Activated CD8-positive, alpha-beta memory T cell treated with anti-CD3 and anti-CD28 coated beads for 48 hours (primary cell): ENCODE measurements at places on chromosomes 11 and 22.

- DNase-seq, result no peak
Measured at GRCh38 chr11:2519862-2520735, 75.3 kb downstream of the KCNQ1 start.

GRCh38 chr22:35725521-35725920 is 7.8 kb downstream of the APOL5 start:
- DNase-seq, result no peak

- no peak for DNase-seq
Measured at GRCh38 chr22:26169315-26170111, at the start of gene SEZ6L. Gene SEZ6L, plus strand, starts transcription at chr22:26169462. Its CDS starts 208 bp downstream, at chr22:26169670.

DNA sequence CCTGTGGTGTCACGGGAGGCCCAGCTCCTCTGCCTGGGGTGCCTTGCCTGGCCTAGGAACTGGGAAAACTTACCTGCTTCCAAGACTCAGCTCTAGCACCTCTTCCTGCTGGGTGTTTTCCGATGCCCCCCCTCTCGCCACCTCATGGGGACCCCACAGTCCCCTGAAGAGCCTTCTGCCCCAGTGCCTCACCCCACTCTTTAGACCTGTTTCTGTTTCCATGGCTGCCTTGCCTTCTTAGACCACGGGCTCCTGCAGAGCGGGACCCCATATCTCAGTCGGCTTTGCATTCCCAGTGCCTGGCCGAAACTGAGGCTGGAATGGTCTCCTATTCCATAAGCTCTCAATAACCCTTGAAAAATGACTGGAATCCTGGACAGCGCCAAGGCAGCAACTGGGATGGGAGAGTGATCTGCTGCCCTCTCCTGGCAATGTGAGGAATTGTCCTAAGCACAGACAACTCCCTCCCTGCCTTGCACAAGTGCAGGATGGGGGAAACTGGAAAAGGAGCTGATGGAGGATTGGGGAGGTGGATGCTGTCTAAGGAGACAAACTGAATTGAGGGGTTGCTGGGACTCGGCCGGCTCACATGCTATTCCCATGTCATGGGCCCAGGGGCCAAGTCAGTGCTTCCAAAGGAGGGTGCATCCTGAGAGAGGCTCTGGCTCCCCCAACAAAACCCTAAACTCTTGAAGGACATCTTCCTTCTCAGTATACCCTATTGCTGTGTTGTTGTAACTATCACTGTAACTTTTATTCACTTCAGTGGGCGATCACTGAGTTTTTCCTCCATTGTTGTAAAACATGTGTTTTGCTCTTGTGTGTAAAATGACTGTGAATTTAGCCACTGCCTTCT is 26.6 kb upstream of the IL17RA start:
- DNase-seq, result no peak

- DNase-seq, result no peak
Measured at GRCh38 chr22:45053571-45053970, 43.8 kb upstream of the PHF21B start.

GRCh38 chr11:120709808-120710207 is 198.3 kb downstream of the GRIK4 start:
- DNase-seq, result no peak

- DNase-seq, result no peak
Measured at GRCh38 chr11:115224551-115224950, 279.7 kb downstream of the CADM1 start.

- no peak for DNase-seq
Measured at GRCh38 chr11:34154059-34154875, 48.8 kb downstream of the NAT10 start.

DNA sequence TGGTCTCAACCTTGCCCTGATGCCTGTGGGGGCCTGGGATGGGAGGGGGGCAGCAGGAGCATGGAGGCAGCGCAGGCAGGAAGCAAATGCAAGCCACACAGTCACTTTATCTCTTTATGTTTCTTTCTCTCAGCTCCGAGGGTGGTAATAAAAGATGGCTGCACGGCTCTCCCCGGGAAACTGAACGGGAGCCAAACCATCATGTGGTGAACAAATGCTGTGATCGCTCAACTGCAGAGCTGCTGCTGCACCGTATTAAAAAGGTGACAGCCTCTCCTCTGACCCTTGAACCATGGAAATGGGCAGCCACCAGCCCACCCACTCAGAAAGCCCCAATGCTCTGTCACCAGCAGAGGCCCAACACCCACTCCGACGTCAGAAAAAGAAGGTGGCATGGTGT is 110.0 kb downstream of the TIMP3 start:
- DNase-seq, result no peak

DNA sequence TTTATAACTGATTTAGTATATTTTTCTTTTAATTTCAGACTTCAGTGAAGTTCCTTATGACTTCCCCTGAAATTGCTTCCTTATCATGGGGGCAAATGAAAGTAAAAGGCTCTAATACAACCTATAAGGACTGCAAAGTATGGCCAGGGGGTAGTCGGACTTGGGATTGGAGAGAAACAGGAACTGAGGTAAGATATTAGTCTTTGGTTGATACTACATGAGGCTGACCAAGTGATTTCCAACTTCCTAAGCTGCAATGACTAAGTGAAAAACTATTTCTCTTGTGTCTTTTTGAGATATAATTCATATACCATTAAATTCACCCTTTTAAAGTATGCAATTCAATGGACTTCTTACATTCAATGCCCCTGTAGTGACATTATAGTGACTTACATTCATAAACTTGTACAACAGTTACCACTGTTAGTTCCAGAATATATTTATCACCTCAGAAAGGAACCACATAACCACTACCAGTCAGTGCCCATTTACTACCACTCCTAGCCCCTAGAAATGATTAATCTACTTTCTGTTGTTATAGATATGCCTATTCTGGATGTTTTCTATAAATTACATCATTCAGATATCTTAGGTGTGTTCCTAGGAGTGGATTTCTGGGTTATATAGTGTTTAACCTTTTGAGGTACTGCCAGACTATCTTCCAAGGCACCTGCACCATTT is 21.6 kb downstream of the AAMDC start:
- no peak for DNase-seq

DNA sequence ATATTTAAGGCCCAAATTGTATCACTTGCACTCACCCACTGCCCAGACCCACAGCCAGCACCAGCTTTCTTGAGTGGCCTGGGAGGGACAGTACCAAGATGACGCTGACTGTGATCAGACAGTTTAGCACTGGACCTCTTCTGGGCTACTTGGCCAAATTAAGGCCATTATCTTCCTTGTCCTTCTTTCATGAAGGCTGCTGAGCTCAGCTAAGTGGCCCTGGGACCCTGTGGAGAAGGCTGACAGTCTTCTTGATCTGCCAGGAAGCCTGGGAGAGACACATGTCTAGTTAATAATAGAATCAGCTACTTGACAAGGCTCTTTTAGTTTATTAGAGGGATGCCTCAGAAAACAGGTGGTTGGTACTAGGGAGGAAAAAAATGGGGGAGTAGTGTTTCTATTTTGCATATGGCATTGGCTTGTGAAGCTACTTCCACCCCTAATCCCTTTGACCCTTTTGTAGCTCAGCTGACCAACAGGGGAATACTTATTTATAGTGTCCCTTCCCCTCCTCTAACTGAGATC is 127.9 kb upstream of the NTM start:
- no peak for DNase-seq

- DNase-seq, result no peak
Measured at GRCh38 chr11:114440121-114440860, 1.0 kb downstream of the REXO2 start.

DNA sequence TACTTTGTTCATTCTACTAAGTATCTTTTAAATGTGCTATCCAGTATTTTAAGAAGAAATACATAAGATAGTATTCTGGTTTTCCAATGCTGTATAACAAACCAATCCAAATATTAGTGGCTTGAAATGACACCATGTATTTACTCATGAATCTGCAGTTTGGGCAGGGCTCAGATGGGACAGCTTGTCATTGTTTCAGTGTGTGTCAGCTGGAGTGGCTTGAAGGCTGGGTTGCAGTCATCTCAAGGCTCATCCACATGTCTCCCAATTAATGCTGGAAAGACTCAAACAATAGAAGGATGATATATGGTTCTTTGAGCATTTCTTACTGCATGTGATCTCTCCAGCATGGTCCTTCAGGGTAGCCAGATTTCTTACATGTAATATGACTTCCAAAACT is 146.2 kb downstream of the ARHGAP42 start:
- no peak for DNase-seq

- DNase-seq, result no peak
Measured at GRCh38 chr22:37274380-37274862, 7.9 kb upstream of the CYTH4 start.

DNA sequence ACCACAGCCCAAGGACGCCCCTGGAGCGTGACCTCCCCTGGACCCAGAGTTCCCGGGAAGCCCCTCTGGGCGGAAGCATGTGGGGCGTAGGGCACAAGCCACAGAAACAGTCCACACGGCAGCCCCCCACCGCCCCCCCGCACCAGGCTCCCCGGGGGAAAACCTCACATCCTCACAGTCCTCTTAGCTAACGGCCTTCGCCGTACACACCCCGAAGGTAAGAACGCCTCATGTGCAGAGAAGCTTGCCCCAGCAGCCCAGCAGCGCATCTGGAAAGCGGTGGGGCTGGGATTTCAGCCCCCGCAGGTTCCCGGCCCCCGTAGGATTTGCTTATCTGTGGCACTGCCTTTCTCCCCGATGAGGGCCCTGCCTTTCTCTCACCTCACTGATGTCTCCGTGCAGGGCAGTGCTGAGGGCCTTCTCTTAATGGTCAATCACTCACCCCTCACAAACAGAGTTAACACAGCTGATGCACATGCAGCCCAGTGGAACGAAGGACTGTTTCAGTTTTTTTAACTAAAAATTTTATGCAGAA is 309.2 kb downstream of the BRD1 start:
- no peak for DNase-seq

GRCh38 chr11:111604392-111605009 is 2.3 kb downstream of the SIK2 start:
- DNase-seq, result no peak

GRCh38 chr11:131957875-131958274 is 587.5 kb downstream of the NTM start:
- no peak for DNase-seq

- DNase-seq, result no peak
Measured at GRCh38 chr22:25027043-25027906, 74.8 kb downstream of the KIAA1671 start.

DNA sequence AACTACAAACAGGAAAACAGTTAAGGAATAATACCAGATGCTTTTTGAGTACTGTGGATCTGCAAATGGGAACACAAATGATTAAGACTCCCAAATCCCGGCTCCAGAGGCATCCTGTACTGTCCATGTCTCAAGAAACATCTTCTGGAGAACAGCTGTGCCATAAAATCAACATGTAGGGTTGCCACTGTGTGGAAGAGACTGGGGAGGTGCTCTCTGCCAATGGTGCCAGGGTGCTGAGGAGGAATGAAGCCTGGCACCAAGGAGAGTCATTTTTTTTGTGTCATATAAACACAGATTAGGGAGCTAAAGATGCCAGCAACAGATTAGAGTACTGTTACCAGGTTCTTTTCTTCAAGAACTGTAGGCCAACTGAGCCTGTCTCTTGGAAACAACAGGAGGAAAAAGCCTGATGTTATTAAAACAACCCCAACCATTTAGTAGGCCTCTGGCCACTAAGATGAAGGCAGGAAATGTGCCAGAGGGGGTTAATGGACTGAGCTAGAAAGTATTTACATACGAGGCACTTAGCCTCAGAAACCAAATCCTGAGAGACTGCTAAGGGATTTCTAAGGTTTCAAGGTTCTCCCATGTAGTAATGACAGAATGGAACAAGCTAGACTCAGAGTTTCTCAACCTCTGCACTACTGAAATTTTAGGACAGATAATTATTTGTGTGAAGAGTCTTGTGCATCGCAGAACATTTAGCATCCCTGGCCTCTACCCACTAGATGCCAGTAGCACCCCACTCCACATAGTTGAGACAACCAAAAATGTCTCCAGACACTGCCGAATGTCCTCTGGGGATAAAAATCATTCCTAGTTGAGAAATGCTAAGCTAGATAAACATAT is 54.6 kb upstream of the CHRM4 start:
- DNase-seq, result no peak

DNA sequence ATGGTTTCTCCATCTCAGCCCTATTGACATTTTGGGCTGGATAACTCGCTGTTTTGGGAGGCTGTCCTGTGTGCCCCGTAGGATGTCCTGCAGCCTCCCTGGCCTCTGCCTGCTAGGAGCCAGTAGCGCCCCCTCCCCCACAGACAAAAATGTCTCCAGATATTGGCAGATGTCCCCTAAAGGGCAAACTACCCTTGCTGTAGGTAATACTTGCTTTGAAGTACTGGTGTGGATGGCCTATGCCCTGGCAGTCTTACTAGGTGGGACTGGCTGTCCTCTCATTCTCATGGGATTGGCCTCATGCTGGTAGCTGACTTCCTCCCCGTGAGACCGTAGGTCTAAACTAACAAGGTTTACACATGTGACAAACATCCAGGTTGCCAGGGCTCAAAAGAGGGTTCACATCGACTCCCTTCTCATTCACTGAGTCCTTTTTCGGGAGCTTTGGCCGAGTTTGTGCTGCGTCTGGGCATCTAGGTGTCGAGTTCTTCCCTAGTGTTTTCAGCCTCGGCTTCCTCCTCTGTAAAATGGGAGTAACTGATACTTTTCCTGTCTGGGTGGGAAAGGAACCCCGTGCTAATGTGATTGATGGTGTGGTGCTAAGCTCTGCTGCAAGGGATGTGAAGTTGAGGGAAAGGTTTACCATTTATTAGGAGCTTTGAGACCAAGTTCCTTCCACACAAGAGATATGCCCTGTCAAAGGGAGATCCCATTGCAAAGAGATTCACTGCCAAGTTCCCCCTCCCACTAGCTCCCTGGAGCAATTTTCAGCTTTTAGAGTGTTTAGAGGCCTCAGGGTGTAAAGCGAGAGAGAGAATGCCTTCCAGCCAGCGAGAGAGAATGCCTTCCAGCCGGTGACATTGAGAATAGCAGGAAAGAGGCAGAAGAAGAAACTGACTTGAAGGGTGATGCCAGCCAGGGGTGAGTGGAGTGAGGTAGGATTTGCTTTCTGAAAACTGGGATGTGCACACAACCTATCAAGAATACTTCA is 17.0 kb downstream of the PTPRJ start:
- no peak for DNase-seq

GRCh38 chr11:120681434-120682331 is 170.1 kb downstream of the GRIK4 start:
- DNase-seq, result no peak

- no peak for DNase-seq
Measured at GRCh38 chr11:111502611-111503010, 9.6 kb downstream of the BTG4 start.

- DNase-seq, result no peak
Measured at GRCh38 chr11:32262367-32262766, 171.5 kb downstream of the RCN1 start.

DNA sequence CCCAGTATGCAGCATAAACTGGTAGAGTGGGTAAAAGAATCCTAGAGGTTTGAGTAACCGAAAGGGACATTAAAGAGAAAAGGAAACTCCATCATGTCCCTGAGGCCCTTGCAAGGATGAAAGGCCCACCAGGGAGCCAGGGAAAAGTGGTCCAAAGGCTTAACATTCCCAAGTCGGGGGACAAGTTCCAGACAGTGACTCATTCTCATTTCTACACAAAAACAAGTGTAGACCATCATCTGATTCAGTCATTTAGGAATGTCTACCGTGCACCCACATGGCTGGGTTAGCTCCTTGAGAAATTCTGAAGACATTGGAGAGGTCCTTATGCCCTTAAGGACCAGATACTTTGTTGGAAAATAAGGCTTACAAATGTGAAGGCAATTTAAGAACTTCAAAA is 4.8 kb upstream of the NOX4 start:
- no peak for DNase-seq

GRCh38 chr11:88212300-88212699 is 37.1 kb upstream of the RAB38 start:
- DNase-seq, result no peak
